ENCODE measurements at places on chromosomes 12 and 14.
A peak's percentile ranks its signal among the peaks of the same experiment; 100 is the strongest.

GRCh38 chr12:115472852-115473251 lies 788.9 kb upstream of the TBX3 start:
- no peak for DNase-seq

DNA sequence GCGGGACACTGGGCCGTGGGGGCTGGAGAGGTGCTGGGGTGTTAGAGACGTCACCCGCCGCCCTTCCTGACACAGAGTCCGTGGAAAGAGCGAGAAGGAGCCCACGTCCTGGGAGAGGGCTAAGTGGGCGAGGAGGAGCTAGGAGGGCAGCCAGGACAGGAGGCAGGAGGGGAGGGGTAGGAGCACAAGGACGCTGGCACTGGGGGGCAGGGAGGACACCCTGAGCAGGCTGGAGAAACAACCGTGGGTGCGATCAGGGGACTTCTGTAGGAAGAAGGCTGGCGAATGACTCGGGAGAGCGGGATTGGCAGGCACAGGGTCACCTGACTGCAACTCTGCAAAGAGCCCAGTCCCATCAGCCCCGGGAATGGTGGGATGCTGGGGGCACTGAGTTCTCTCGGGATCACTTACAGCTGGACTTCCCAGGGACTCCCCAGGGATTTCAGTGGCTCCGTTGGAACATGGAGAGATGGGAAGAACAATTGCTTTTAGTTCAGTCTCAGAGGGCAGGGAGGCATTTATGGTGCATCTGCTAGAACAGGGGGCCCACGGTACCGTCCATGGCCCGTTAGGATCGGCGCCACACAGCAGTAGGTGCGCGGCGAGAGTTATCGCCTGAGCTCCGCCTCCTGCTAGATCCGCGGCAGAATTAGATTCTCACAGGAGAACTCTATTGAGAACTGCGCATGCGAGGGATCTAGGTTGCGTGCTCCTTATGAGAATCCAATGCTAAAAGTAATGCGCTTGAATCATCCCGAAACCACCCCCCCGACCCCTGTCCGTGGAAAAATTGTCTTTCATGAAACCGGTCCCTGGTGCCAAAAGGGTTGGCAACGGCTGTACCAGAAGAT lies 24.3 kb downstream of the UBR7 start:
- DNase-seq: no peak

- DNase-seq: peak; percentile 98
Observed at GRCh38 chr14:95463171-95463901, 53.1 kb downstream of the SYNE3 start.

- DNase-seq: no peak
Observed at GRCh38 chr12:91413581-91414546, 231.2 kb upstream of the DCN start.

DNA sequence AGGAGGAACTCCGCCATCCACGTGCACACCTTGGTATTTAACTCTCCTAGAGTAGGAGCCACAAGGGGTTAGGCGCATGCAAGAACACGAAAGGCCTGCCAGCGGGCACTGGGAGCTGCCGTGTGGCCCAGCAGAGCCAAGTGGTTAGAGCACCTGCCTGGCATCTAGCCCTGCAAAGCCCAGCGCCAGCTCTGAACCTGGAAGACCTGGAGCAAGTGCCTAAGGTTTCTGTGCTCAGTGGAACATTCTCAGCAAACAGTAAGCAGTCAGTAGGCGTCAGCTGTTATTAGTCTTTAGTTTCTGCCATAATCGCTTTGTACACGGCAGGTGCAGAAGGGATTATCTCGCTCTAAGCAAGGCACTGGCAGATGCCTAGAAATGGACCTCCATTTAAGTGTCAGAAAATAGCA lies 55.4 kb downstream of the SETD3 start:
- DNase-seq: no peak

DNA sequence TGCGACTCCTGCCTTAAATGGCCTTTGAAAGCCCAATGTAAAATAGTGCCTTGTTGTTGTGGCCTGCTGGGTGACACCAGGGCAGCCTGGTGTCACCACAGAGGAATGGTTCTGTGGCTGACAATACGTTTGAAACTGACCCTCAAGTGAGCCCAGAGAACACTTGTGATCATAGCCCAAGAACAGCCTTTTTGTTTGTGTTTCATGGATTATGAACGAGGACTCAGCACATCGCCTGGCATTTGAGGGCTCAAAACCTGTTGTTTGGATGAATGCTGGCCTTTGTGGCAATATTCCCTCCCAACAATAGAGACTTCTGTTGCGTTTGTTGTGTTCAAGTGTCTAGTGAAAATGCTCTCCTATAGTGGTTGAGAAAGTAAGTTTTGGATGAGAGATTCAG lies 48.5 kb downstream of the TSPAN9 start:
- no peak for DNase-seq

- no peak for DNase-seq
Observed at GRCh38 chr12:21627924-21628323, 23.3 kb upstream of the GYS2 start.

DNA sequence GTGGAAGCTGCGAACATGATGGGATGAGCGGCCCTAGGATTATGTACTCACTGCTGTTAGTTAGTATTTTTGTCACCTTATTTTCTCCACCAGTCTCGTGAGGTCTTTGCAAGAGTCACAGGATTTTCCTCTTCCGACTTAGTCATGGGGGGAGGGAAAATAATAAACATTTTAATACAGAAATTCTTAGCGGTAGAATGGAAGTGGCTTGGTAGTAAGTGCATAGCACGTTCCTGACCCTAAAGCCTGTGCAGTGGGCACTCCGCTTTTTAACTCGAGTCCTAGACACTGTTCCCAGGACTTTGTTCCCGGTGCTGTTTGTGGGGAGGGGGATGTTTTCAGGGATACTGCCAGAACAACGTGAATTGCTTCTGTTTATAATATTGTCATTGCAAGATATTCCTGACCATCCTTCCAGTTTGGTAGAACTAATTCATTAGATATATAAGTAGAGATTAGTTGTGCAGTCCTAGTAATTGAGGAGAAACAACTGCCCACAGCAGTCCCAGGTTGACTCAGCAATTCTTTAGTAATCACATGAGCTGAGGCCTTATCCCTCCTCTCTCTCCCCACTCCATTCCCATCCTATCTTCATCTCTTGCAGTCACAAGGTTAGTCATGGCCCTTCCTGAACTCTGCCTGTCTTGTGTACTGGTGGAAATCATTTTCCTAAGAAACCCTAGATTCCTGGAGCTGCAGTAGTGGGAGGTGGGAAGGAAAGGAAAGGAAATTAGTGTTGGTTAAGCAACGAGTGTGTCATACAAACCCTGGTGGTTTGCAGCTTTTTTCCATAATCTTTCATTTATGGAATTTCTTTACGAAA lies 799 bp downstream of the SLC38A6 start:
- DNase-seq: no peak

- DNase-seq: no peak
Observed at GRCh38 chr14:32925439-32925838, 13.2 kb upstream of the NPAS3 start.

DNA sequence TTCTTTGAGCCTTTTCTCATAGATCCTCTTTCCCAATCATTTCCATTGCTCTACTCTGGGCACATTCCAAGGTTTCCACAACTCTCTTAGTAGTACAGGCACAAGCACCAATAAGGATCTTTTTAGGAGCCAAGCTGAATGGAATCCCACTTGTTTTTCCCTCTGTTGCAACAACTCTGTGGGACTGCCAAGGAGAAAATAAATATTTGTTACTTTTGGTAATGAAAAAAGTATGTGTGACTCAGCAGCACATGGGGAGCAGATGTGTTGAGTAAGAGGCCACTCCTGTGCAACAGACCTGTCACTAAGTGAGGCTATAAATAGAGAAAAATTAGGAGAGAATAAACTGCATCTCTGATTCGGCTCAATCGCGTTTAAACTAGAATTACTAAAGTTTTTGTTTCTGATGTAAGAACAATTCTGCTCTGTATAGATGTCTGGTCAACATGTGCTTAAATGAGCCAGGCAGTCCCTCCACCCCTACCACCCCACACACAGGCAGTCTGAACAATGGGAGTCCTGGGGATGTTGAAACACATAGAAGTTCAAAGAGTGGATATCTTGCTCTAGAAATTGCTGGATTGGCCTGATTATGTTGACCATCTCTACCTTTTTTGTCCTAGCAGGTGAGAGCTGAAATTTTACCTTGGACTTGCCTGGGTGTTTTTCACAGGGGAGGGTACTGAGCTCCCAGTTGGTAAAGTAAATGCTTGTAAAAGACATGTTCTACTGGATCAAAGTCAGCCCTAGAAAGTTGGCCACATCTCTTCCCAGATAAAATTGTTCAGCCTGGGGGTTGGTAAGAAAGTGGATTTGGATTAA lies 244.3 kb upstream of the NOVA1 start:
- no peak for DNase-seq

- DNase-seq: no peak
Observed at GRCh38 chr12:110639336-110640141, 25.6 kb downstream of the TCTN1 start.

DNA sequence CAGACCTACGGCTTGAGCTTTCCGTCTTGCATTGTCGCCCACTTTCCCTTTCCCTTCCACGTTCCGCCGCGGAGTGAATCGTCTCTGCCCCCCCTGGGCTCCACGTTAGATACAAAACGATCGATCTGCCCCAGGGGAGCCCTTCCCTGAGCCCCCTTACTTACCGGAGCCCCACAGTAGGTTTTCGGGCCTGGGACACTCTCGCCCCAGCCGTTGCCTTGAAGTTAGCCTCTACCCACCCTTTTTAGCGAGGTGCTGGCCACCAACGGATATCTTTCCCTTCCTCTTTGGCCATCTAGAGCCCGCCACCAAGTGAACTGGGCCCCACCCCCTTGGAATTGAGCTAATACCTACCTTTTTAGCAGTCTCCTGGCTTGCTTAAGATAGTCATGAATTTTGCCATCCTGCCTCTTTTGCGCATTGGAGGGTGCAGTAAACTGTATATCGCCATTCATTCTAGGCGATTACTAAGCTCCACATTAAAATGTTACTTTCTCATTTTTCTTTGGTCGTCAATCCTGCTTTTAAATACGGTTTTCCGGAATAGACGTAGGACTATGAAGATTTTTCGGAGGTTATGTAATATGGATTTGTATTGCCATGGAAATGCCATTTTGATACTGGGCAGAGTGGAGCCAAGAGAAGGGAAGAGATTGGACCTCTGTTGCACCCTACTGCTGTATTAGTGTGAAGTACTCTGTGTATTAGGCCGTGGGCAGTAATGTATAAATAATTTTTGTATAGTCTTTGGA lies 764 bp downstream of the RBM25 start:
- DNase-seq: no peak
